Ecto neural progenitor cell (in vitro differentiated cells): ENCODE measurements at places on chromosomes 1 and 21.

DNA sequence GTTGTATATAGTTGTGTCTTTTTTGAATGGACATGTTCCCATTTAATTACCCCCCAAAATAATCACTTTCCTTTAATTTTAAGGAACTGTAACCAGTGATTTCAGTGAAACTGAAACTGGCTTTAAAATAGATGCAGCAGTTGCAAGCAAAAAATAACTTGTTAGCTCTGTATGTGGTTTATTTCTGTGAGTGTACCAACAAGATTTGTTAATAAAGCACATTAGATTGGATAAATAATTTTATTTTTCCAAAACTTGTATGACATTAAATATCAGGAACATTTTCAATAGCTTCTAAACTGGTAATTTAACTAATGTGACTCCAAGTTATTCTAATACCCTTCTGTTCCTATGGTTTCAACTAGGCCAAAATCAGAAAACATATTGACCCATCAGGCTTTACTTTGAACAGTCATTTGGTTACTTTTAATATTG, 184.3 kb upstream of the CACYBP start:
- no peak for DNase-seq

DNA sequence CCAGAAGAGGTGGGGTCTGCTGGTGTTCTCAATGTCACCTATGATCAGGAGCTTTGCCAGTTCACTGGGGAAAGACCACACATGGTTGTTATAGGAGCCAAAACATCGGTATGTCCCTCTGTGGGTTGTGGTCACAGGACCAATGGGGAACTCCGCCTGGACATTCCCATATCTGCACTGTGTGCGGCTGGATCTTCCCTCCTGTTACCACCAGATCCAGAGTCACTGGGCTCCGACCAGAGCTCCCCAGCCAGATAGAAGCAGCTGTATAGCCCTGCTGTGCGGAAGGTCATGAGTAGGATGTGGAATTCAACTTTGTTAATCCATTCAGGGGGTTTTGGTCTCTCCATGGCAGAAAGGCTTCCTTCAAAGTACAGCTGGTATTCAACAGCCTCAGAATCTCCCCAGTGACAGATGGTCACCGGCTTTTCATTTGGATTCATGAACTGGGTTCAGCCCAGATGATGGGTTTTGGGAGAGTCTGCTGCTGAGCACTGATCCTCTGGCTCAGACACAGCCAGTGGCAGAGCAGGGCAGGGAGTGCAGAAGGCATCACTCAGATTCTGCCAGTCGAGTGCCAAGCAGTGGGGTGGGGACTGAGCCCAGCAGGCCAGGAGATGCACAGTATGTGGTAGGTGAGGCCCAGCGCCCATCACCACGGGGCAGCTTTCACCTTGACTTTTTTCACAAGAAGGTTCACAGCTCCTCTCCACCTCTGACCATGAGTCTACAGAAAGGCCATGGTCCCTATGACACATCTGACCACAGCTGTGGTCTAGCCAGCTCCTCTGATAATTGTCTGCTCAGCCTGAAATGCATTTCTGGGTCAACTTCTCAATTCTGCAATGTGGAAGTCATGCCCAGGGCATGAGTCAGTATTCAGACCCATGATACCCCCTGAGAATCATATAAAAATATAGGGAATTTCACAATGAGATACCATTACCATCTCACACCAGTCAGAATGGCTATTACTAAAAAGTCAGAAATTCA, 2.9 kb upstream of the SHCBP1L start:
- DNase-seq = no peak

DNA sequence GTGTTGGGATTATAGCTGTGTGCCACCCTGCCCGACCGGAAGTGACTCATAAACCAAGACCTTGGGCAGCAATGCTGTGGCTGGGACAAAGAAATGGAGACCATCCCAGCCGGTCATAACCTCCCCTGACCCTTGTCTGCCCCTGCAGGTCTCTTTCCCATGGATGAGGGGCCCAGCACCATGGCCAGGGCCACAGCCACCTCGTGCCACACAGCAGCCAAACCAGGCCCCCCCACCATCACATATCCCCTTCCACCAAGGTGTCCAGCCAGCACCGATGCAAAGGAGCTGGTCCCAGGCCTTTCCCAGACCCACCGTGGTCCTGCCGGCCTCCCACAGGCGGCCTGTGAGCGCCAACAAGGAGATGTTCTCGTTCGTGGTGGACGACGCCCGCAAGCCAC, 42.2 kb downstream of the FHAD1 start:
- no peak for DNase-seq

GRCh38 chr1:10470043-10470442, 2.3 kb downstream of the DFFA start:
- no peak for DNase-seq

DNA sequence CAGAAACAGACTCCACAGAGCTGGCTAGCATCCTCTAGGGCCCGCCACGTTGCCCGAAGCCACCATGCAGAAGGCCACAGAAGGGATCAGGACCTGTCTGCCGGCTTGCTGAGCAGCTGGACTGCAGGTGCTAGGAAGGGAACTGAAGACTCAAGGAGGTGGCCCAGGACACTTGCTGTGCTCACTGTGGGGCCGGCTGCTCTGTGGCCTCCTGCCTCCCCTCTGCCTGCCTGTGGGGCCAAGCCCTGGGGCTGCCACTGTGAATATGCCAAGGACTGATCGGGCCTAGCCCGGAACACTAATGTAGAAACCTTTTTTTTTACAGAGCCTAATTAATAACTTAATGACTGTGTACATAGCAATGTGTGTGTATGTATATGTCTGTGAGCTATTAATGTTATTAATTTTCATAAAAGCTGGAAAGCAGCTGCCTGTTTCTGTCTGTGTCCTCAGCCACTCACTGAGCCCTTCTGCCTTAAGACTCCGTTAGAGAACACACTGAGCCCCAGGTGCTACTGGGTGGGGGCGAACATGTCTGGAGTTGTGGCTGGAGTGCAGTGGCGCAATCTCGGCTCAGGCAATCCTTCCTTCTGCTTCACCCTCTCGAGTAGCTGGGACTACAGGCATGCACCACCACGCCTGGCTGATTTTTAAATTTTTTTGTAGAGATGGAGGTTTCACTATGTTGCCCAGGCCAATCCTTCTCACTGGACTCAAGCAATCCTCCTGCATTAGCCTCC, 14.8 kb downstream of the MFSD2A start:
- DNase-seq = no peak

GRCh38 chr1:226440512-226440911, 32.6 kb upstream of the PARP1 start:
- no peak for DNase-seq

- peak; percentile 72 for DNase-seq
Observed at GRCh38 chr1:201385299-201385891, 7.9 kb upstream of the TNNT2 start.

GRCh38 chr1:106926803-106927582, 129.5 kb upstream of the PRMT6 start:
- DNase-seq = no peak

DNA sequence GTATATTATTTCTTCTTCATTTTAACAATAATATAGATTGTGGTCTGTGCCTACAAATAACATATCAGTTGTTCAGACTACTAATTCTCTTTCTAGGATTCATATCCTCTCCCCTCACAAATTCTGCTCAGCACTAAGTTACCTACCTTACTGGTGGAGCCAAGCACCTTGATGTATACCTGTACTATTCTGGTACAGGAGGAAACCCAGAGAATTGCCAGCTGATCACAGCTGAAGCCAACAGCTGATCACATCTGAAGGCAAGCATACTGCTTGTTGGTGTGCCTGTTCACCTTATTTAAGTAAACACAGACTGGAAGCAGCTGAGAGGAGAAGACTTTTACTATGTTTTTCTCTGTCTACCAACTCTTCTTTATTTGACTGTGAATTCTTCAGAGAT, 101.8 kb downstream of the PBX1 start:
- no peak for DNase-seq

- DNase-seq = no peak
Observed at GRCh38 chr1:96820671-96821070, 99.1 kb downstream of the PTBP2 start.

- DNase-seq = no peak
Observed at GRCh38 chr1:214009423-214010196, 21.8 kb downstream of the PROX1 start.

- no peak for DNase-seq
Observed at GRCh38 chr1:156602557-156602993, 1.3 kb upstream of the GPATCH4 start.

DNA sequence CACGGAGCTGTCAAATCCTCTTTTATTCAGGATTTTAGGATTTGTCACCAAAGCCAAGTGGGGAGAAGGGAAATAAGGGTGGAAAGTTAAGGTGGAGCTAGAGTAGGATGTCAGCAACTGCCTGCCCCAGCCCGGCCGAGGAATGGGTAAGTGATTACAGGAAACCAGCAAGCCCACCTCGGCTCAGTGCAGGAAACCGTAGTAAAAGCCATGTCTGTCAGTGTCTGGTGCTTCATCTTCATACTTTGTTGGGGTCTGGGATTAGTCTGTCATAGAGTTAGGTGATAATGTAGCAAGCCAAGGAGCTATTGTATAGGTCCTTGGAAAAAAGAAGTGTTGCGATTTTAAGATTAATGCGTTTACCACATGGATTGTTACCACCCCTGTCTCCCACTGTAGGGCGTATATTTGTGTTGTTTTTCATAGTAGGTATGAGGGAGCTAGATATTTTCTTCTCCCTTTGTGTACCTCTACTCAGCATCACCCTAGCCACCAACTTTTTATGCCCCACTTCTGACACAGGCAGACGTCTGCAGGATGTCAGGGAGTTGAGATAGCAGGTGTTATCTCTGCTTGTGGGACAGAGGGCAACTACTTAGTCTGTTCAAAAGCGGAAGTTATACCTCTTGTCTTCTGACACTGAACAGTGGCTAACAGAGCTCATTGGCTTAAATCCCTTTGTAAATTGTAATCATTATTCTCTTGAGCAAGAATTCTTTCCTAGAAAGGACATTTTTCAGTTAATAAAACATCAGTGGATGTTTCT, 253.7 kb downstream of the HHAT start:
- DNase-seq = no peak

- DNase-seq = peak; percentile 78
Observed at GRCh38 chr1:21436488-21437340, 3.2 kb upstream of the NBPF3 start.

DNA sequence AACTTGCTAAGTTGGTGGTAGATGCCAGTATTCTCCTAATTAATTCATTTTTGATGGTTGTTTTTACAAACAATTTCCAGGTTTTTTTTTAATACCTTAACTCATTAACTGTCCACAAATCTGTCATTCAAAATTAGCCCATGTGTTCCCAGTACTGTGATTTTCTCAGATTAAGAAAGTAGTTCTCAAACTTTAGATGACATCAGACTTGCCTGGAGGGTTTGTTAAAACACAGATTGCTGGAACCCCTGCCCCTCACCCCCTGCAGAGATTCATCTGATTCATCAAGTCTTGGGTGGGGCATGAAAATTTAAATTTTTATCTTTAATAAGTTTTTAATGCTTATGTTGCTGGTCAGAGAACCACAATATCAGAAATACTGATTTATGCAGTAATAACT, 130.5 kb downstream of the BACH1 start:
- DNase-seq = no peak

- no peak for DNase-seq
Observed at GRCh38 chr1:51583532-51583931, 33.4 kb upstream of the OSBPL9 start.
